Activated T-cell treated with anti-CD3 and anti-CD28 coated beads, Interleukin-2, amount 50 U/mL, for 4 hours (primary cell): ENCODE measurements at places on chromosomes 6 and 20. TPM values are rescaled to one million over a fixed set of nuclear protein-coding genes. Genes with fewer than 3 reads are reported as not detected.

Gene CCDC167
- total RNA-seq = 49.3 TPM

Gene SLC22A23
- total RNA-seq = 0.54 TPM

Gene ZSCAN12
- total RNA-seq = 2.8 TPM

Gene PAX1
- total RNA-seq = not detected

Gene SMOC2
- 0.10 TPM for total RNA-seq

Gene IMPG1
- not detected for total RNA-seq

Gene GCNT2
- total RNA-seq = 0.78 TPM

DNA sequence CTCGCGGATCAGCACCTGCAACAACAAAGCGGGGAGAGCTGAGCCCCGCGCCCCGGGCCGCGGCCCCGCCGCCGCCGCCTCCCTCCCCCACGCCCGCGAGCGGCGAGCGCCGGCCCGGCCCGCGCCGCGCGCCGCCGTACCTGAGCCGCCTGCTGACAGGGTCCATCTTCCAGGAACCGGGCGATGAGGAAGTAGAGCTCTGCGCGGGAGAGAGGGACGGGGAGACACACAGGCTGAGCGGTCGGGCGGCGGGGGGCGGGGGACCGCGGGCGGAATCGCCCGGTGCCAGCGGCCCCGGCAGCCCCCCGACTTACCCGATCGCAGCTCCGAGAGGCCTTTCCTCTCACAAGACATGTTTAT lies 359 bp downstream of the PHIP start:
- DNase-seq = no peak

- DNase-seq = no peak
Measured at GRCh38 chr6:16480763-16481560, 242.6 kb downstream of the GMPR start.

GRCh38 chr6:11033825-11034224 lies 10.3 kb downstream of the ELOVL2 start:
- DNase-seq = no peak

DNA sequence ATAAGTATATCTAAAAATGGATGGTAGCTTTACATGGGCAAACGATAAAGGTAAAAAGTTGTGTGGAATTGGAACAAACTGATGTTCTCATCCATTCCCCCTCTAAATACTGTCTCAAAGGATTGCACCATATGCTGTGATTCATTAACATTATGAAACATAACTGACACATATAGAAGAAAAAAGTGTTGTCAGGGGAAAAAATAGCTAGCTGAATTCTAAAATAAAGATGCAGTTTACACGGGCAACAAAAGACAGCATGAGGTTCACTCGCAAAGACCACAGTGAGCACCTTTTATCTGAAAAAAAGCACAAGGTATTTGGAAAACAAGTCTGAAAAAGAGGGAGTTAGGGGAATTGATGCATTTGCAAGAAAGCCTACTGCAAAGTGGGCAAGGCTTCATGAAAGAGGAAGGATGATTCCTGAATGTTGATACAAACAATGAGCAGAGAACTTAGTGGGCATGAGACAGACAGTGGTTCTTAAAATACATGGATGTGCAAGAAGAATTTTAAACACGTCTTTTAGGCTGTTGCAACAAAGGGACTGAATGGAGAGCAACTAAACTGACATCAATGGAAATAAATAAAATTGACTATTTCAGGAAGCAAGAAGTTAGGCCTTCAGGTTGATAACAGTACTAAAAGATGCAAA lies 280.9 kb downstream of the KIF16B start:
- no peak for DNase-seq

- no peak for DNase-seq
Measured at GRCh38 chr6:32076321-32076809, 32.8 kb downstream of the TNXB start.

DNA sequence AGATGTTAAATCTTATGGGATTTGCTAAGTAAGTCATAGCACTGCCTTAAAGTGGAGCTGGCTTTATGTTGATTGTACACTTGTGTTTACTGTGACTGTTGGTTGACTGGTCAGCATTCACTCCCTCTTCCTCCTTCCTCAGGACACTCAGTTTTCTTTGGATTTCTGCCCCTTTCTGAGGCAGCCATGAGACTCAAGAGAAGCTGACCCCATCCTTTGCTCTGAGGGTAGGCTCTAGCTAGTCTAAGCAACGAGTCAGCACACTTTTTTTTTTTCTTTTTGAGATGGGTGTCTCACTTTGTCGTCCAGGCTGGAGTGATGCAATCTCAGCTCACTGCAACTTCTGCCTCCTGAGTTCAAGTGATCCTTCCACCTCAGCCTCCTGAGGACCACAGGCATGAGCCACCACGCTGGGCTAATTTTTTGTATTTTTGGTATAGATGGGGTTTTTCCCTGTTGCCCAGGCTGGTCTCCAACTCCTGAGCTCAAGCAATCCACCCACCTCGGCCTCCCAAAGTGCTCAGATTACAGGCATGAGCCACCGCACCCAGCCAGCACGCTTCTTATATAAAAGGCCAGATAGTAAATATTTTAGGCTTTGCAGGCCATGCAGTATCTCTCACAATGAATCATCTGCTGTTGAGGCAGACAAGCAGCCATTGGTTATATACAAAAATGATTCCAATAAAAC lies 191.4 kb downstream of the NFATC2 start:
- DNase-seq = no peak

- DNase-seq = no peak
Measured at GRCh38 chr6:91606148-91606901, 1019.5 kb upstream of the MAP3K7 start.

DNA sequence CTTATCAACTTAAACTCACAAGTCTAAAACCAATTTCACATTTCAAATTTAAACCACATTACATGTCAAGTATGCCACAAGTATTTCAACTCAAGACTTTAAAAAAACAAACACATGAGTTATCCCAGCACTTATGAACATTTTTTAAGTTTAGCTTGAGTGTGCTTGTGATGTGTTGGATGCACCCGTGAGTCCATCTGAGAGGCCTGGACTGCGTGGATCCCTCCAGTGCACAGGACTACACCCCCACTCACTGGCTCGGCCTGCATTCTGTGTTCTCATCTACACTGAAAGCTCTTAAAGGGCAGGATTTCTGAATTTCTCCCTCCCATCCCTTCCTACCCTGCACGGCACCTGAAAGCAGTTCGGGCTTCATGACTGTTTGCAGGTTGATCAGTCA lies 128.8 kb upstream of the CD93 start:
- no peak for DNase-seq

DNA sequence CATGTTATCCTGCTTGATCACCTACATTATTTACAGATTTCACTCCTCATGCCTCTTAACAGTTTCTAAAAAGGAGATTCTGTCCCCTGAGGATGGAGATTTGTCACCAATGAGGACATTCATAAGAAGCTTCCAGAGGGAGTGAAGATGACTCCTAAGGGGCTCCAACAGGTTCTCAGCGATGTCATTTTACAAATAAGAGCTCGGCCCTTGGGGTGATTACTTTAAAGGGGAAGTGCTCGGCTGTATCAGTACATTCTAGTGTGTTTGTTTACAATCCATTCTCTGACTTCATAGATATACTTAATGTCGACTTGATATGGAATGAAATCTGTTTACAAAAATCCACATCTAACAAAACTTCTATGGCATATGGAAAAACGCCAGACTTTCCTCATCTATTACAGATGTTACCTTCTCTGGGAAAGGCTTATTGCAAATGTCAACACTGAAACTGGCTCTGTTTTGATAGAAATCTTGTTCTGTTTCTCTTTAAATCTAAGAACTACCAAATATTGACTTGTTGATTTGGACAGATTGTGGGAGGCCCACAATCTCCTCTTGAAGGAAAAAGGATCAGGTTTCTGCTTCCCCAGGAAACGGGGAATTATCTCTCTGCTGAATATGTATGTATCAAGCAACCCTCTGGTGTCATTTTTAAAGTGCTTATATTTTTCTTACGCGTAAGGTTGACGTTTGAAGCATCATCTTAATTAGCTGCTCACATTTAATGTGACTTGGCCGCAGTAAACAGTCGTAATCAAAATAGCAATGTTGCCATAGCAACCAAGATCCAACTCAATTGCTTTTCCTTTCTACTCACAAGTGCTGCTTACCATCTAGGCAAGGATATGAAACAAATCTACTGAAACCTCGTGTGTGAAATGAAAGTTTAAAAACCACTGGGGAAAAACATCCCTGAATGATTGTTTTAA lies 95.7 kb downstream of the SHLD1 start:
- DNase-seq = no peak

- DNase-seq = no peak
Measured at GRCh38 chr6:42961020-42961470, 491 bp downstream of the GNMT start.

- no peak for DNase-seq
Measured at GRCh38 chr6:25266456-25267100, 12.6 kb upstream of the CARMIL1 start.

GRCh38 chr20:25543068-25543467 lies 42.3 kb downstream of the NINL start:
- DNase-seq = no peak

- no peak for DNase-seq
Measured at GRCh38 chr6:37584654-37585522, 85.2 kb upstream of the CCDC167 start.

GRCh38 chr20:20564279-20564678 lies 148.2 kb downstream of the RALGAPA2 start:
- DNase-seq = no peak
